ENCODE measurements at places on chromosomes 4 and X. TPM values are rescaled to one million over a fixed set of nuclear protein-coding genes. Genes with fewer than 3 reads are reported as not detected.

- DNase-seq, result no peak
Measured at GRCh38 chr4:137422666-137423065, 109.6 kb downstream of the PCDH18 start.

GRCh38 chrX:108122748-108123147 is 31.2 kb downstream of the ATG4A start:
- DNase-seq, result no peak

TMEM131L gene
- 25.3 TPM for total RNA-seq

PDE5A gene
- total RNA-seq, result 29.5 TPM
